ENCODE measurements at places on chromosomes 16 and 17. TPM values are rescaled to one million over a fixed set of nuclear protein-coding genes. Genes with fewer than 3 reads are reported as not detected.

- DNase-seq, result no peak
Measured at GRCh38 chr16:58492735-58493134, 7.2 kb upstream of the NDRG4 start.

GRCh38 chr16:71430744-71431143 lies 11.1 kb downstream of the TLE7 start:
- DNase-seq, result no peak

DNA sequence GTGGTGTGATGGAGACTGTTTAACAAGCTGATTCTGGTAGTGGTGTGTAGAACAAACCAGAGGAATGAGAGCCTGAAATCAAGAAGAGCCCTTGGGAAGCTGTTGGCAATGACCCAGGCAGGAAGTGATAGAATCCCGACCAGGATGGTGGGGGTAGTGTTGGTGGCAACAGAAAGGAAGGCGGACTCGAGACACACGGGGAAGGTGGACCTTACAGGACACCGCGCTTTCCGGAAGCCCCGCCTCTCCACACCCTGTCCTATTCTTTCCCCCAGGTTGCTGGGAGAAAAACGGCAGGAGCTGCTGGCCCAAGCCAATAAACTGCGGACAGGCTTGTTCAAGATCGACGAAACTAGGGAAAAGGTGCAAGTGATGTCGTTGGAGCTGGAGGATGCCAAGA lies 30.0 kb upstream of the KDM6B start:
- no peak for DNase-seq

- no peak for DNase-seq
Measured at GRCh38 chr17:75091855-75092327, 4.1 kb downstream of the SLC16A5 start.

DNA sequence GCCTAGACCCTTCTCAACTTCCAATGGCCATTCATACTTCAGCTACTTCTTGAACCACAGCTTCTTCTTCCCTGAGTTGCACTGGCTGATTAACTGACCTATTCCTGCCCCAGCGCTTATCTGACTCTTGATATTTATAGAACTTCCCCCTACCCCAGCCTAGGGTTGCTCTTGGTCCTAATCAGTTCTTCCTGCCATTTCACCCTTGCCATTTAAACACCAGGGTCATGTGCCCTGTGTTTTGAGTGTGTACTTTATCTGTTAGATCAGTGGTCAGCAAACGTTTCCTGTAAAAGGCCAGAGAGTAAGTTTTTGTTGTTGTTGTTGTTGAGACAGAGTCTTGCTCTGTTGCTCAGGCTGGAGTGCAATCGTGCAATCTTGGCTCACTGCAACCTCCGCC lies 82.4 kb upstream of the COX10 start:
- DNase-seq, result no peak

- DNase-seq, result peak; percentile 42
Measured at GRCh38 chr16:22813223-22813947, 577 bp upstream of the HS3ST2 start.

- DNase-seq, result no peak
Measured at GRCh38 chr16:30077656-30078055, 1.9 kb downstream of the PPP4C start.

DNA sequence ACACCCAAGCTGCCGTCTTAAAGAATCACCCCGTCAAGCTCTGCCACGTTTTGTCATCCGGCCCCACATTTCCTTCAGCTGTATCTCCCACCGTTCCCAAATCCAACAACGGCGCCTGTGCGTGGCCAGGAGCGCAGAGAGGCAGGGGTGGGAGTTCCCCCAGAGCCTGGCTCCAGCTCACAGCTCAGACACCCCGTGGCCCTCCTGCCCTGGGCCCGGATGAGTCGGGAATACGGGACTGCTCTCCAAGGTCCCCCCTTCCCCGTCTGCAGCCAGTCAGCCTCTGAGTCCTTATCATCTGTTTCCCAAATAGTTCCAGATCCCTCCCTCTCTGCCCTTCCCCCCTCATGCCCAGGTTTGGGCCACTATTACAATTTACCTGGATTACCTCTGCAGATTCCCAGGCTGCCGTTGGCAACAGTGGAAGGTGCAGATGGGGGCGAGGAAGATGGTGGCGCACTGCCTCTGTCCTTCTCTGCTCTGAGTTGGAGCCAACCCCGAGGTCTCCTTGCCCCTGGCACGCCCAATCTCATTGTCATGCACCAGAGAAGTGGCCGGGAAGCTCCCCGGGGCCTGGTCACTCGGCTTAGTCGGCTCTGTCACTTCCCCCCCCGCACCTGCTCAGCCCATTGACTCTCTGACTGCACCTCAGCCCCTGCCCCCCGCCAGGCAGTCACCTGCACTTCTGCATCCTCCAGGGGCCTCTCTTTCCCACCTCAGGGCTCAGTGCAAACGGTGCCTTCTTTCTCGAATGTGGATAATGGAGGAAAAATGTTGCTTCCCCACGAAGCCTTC lies 18.3 kb upstream of the RPTOR start:
- DNase-seq, result no peak

GRCh38 chr17:53819956-53820355 lies 2.8 kb upstream of the KIF2B start:
- no peak for DNase-seq

GRCh38 chr17:2390199-2390836 lies 10.5 kb downstream of the MNT start:
- DNase-seq, result no peak

DNA sequence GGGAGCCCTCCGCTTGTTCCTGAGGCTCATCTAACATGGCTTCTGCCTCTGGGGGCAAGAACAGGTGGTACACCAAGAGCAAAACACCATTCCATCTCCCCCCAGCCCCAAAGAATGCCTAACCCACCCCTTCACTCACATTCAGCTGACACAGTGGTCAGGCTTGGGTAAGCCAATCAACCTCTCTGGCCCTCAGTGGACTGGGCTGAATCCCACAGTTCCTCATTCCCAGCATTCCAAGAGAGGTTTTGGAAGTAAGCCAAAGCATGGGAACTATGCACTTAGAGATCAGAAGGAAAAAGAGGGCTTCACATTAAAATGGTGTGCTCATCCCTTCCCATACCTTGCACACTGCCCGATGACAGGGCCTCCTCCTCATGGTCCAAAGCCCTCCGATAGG lies 7.8 kb downstream of the PIGS start:
- no peak for DNase-seq

DNA sequence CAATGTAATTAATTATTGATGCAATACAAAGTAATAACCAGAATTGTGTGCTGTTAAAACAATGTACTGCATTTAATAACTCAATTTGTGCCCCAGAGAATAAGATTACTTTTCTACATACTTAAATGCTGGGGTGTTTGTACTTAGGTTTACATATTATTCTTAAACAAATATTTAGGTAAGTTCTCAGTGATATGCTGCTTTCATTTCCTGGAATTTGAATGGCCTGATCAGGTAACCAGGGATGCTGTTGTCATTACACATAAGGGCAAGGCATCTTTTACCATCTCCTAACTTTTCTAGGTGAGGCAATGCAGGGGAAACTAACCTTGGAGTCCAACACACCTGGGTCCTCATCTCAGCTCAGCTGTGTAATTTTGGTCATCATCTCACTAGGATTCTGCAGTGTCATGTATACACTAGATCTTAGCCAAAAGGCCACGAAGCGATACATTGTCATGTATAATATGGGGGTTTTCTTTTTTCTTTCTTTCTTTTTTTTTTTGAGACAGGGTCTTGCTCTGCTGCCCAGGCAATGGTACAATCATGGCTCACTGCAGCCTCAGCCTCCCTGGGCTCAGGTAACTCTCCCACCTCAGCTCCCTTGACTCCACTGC lies 45.2 kb downstream of the MYO1D start:
- DNase-seq, result no peak

DNA sequence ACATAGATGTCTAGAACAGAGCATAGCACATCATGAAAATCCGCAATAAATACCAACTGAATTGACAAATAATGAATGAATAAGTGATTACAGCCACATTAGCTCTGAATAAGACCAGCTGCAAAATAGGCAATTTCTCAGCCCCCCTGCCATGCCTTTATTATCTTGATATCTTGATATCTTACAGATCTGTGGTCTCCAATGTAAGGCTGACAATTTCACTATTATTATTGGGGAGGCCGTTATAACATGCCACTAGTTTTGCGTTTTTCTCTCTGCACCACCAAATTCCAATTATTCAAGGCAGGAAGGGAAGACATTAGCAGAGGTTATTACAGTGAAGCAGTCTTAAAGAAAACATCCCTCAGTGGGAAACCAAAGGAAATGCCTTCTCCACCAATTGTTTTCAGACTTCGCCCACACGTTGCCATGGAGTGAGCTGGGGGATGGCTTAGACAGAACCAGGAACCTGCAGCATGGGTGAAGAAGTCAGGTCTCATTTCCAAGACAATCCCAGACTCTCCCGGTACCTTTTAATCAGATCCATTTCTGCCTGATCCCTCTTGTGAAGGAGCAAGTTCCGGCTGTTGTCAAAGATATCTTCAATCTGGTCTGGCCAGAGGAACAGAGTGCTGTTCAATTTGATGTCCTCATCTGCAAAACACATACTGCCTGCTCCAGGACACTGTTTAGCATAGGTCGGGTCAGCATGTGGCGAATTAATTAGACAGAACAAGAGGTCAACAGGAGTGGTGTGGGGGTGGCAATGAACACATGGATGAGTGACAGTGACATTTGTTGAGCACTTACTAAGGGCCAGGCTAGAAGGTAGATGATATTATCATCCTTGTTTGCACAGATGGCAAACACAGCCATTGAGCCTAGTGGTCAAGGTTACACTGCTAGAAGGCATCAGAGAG lies 46.4 kb downstream of the DNAH3 start:
- DNase-seq, result no peak

CLEC19A gene
- not detected for total RNA-seq

ABCA8 gene
- 35.5 TPM for total RNA-seq

CLDN9 gene
- 1.2 TPM for total RNA-seq

OR1F1 gene
- total RNA-seq, result not detected

OR4D1 gene
- total RNA-seq, result not detected
